ENCODE measurements at places on chromosomes 3 and 15.

GRCh38 chr15:43218908-43219706, 1.7 kb downstream of the EPB42 start:
- peak; percentile 45 for DNase-seq

- no peak for DNase-seq
These were observed 161.6 kb downstream of the MAGI1 start for GRCh38 chr3:65877160-65877559.

DNA sequence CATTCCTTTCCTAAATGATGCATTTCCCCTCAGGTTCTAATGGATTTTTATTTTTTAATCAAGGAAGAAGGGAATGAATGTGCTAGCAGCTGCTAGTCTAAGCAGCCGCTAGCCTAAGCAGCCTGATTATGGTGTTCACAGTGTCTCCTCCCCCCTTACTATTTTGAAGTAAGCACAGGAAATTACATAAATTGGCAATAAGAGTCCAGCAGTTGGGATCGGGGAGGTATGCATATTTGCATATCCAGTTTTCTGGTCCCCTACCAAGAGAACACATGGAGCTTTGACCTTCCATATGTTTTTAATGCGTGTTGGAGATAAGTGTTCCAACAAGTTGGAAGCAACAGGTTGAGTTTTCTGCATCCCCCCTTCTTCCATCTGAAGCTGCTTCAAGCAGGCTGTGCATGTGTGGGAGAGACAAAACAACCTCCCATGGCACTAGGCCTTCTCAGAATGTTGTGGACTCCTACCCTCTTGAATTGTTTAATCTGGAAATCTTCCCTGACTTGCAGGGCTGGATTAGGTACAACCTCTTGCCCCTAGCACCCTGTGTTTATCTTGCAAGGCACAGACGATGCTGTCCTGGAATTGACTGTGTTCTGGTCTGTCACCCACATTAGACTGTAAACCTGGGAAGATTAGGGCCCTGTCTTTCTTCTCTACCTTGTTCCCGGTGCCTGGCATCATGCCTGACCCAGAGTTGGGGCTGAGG, 124.8 kb upstream of the LRIG1 start:
- peak; percentile 49 for DNase-seq

- DNase-seq, result no peak
These were observed 2.1 kb upstream of the PARP14 start for GRCh38 chr3:122678506-122678905.

GRCh38 chr3:72549761-72550581, 298.3 kb downstream of the SHQ1 start:
- no peak for DNase-seq

GRCh38 chr15:25674913-25675312, 188.2 kb downstream of the ATP10A start:
- no peak for DNase-seq

DNA sequence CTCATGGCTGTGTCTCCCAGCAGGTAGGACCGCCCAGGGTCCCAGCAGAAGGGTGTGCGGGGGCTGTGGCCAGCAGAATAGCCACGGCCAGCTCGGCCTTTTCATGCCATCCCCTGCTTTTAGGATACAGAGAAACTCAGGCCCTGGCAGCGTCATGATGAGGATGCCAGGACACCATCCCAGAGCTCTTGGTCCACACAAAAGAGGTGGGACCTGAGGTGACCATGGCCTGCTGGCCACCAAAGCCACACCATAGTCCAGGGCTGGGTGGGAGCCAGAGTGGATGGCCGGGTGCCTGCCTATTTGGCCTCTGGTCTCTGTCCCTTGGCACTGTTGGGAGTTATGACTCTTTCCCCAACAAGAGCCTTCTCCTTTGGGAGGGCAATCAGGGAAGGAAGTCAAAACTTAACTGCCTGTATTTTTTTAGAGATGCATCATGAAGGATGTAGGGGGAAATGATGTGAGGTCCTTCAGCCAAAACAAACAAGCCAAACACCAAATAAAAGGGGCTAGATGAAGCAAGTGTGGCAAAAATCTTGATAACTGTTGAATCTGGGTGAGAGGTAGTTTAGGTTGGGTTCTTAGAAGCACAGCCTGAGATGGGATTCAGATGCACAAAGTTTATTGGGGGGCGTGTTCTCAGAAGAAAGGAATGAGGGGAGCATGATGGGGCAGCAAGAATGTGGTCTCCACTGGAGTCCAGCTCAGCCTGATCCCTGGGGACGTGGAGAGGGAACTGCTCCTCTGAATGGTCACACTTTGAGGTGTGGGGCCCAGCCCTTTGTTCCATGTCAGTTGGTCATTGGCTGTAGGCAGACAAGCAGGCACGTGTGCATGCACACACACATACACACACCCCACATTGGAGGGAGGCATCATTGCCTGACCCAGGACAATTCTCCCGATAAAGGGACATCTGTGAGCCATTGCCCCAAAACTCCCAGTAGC, 33.2 kb downstream of the SMAD6 start:
- DNase-seq, result no peak

GRCh38 chr3:124209426-124209825, 217.5 kb upstream of the ROPN1 start:
- peak; percentile 8 for DNase-seq

- DNase-seq, result no peak
These were observed 25.9 kb upstream of the GOLGA8B start for GRCh38 chr15:34609102-34610057.

DNA sequence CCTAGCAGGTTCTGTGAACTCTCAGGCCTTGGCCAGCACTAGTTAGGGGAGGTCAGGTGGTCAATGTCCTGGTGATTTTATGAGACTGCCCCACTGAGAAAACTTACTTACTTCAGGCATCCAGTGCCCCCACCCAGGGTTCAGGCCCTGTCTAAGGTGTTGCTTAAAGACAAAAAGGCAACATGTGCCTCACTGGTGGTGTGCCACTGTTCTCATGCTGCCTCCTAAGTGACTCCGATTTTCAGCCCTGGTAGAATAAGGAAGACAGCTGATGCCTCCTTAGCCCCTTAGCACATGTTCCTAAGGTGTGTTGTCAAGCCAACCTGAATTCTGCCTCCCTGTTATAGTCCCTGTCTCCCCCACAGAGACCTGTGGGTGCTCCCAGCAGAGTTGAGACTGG, 5.3 kb downstream of the RBM15B start:
- DNase-seq, result no peak

GRCh38 chr15:73320619-73321180, 48.1 kb downstream of the HCN4 start:
- DNase-seq, result no peak

DNA sequence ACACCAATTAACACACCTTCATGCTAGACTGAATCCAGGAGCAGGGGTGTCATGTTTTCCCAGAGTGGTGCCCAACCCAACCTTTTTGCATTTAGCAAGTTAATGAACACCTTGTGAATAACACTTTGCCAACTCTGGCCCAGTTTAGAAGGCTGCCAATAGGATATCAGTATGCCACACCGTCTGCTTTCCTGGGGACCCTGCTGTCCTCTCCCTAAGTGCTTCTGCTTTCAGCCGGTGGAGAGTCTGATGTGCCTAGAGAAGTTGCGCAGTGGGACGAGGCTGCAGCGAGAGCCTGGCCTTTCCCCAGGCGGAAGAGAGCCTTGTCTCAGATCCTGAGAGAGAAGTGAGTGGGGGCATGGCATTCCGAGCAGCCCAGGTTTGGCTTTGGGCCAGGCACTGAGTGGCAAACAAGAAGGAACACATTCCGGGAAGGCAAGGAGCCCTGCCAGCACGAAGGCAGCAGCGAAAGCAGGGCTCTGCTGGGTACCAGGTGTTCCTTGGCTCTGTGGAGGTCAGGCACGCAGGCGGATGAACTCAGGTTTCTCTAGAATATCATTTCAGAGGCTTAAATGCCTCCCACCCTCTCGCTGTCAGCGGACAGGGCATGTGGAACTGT, 36.9 kb downstream of the SENP8 start:
- no peak for DNase-seq

GRCh38 chr3:46100812-46101211, 73.5 kb upstream of the XCR1 start:
- no peak for DNase-seq

DNA sequence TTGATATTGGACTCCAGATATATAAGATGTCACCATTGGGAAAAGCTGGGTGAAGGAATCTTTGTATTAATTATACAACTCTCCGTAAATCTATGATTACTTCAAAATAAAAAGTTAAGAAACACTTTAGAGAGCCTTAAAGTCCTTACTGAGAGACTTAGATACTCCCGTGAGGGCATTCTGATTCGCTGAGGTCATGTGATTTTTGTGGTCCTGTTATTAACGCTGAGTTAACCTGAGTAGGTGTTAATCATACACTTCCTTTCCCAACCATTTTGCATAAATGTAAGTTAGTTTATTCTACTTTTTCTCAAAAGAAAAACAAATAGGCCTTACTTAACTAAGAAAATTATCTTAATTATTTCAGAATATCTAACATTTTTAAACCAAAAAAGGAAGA, 67.1 kb upstream of the LMOD3 start:
- DNase-seq, result no peak

GRCh38 chr15:73105064-73105463, 52.8 kb downstream of the NEO1 start:
- DNase-seq, result no peak

GRCh38 chr3:188179006-188179966, 25.3 kb downstream of the LPP start:
- DNase-seq, result peak; percentile 51

GRCh38 chr3:188442430-188442829, 288.5 kb downstream of the LPP start:
- no peak for DNase-seq

DNA sequence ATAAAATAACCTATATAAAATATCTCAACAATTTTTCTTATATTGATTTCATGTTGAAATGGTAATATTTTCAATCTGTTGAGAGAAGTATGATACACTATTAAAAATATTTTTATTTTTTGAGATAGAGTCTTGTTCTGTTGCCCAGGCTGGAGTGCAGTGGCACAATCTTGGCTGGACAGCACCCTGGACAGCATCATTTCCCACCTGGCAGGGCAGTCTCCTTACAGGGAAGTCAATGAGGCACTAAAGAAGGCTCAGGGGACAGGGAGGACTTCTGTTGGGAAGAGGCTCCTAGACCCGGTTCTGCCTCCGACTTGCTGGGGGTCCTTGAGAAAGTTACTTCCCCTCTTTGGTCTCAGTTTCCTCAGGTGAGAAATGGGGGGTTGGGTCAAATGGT, 9.4 kb downstream of the GOLGA6L2 start:
- DNase-seq, result no peak

GRCh38 chr3:105561876-105562275, 195.2 kb downstream of the ALCAM start:
- no peak for DNase-seq

- DNase-seq, result peak; percentile 88
These were observed 78.2 kb downstream of the CMSS1 start for GRCh38 chr3:99895703-99896441.

DNA sequence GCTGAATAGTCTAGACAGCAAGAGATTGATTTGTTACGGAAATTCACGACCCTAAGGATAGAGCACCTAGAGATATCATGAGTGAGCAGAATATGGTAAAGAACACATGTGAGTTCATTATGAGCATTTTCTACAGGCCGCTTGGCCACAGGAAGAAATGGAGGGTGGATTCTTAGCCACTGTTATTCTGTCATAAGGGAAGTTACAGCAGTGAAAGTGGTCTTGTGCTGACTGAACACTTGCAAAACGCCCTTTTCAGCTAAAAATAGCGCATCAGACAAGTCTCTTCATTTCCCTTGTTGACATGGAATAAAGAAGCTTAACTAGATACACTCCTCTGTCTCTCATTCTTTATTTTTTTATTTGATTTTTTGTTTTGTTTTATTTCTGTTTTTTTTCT, 19.8 kb downstream of the DGKG start:
- DNase-seq, result no peak

- no peak for DNase-seq
These were observed 48.4 kb upstream of the SPPL2A start for GRCh38 chr15:50813865-50814264.

DNA sequence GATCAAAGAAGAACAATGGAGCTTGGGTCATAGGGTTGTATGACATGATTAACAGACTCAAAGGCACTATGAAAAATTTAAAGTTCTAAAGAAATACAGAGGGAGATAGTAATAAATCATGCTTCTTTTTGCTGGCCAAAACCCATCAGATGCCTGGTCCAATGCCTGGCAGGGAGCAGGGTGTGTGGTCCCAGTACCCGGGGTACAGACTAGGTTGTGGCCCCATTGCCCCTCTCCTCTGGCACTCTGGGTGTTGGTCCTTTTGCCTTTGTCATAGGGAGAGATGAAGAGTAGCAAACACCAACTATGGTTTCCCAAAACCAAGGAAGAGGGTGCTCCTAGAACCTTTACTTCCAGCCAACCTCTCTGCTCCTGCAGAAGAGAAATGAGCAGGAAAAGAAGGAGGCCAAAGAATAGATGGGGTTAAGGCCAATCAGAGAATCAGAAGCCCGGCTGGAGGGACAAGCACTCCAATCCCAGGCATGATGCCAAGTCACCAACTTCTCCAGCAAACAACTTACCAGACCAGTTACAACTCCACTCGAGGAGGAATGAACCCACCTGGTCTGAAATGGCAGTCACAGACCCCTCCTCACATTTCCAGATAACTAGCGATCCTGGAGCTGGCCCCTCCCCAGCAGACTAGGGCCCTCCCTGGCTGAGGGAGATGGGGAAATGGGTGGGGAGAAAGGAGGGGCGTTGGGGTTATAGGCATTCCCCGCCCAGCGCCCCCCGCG, 1.8 kb downstream of the IGDCC3 start:
- no peak for DNase-seq

- peak; percentile 81 for DNase-seq
These were observed 31.7 kb downstream of the CHAC1 start for GRCh38 chr15:40984964-40985363.

DNA sequence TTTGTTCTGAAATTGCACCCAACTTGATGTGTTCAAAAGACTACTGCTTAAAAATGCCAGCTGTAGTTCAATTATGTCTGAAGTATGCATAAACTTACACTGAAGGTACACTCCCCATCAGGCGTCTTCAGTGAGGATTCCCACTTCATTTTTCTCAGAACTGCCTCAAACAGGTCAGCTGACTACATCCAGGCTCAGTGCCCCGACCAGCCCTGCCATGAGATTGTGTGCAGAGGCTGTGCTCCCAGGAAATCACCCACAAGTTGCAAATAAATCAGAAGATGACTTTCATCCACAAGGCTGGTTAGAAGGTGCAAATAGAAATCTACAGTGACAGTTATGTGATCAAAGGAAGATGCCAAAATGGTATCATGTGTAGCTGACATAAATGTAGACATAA, 51.5 kb downstream of the CTNNB1 start:
- DNase-seq, result no peak

GRCh38 chr3:187719628-187720336, 17.4 kb upstream of the RTP2 start:
- no peak for DNase-seq

- DNase-seq, result peak; percentile 59
These were observed 1.4 kb downstream of the LOXL1 start for GRCh38 chr15:73927476-73928240.

- DNase-seq, result no peak
These were observed 27.3 kb downstream of the WDR49 start for GRCh38 chr3:167626490-167626889.

GRCh38 chr3:66021731-66022131, 17.0 kb downstream of the MAGI1 start:
- no peak for DNase-seq

GRCh38 chr3:126316031-126316461, 41.2 kb downstream of the KLF15 start:
- DNase-seq, result no peak

GRCh38 chr15:41967506-41968206, 4.7 kb downstream of the EHD4 start:
- peak; percentile 48 for DNase-seq
